ENCODE measurements at places on chromosomes 3 and 15. TPM values are rescaled to one million over a fixed set of nuclear protein-coding genes. Genes with fewer than 3 reads are reported as not detected.

The MINAR1 gene
- 4.6 TPM for total RNA-seq

The P2RY1 gene
- total RNA-seq = 4.9 TPM

The CFAP92 gene
- 8.5 TPM for total RNA-seq

The CLDN18 gene
- total RNA-seq = not detected

The DCLK3 gene
- 0.93 TPM for total RNA-seq

The FGF7 gene
- 0.50 TPM for total RNA-seq

The GANC gene
- 42.6 TPM for total RNA-seq

The ATP10A gene
- 6.1 TPM for total RNA-seq

The BOC gene
- total RNA-seq = 14.8 TPM

The CEMIP gene
- 27.9 TPM for total RNA-seq

The PLSCR2 gene
- total RNA-seq = not detected

The DAZL gene
- not detected for total RNA-seq

The NIPA2 gene
- 39.2 TPM for total RNA-seq

The SERPINI2 gene
- 3.4 TPM for total RNA-seq

The NME9 gene
- total RNA-seq = 15.4 TPM

The OR5AC2 gene
- not detected for total RNA-seq

The GJD2 gene
- 4.7 TPM for total RNA-seq

DNA sequence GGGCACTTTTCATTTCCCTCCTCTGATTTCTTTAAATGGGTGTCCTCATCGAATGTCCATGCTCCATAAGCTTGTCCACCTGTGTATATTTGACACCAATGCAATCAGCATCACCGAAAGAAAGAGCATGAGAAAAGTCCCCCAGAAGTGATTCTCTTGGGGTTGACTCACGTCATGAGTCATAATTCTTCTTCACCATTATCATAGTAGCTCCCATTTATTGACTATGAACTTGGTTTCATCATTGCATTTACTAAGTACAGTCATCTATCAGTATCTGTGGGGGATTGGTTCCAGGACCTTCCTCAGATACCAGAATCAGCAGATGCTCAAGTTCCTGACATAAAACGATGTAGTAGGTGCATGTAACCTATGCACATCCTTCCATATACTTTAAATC lies 372.5 kb upstream of the CFAP20DC start:
- no peak for DNase-seq

DNA sequence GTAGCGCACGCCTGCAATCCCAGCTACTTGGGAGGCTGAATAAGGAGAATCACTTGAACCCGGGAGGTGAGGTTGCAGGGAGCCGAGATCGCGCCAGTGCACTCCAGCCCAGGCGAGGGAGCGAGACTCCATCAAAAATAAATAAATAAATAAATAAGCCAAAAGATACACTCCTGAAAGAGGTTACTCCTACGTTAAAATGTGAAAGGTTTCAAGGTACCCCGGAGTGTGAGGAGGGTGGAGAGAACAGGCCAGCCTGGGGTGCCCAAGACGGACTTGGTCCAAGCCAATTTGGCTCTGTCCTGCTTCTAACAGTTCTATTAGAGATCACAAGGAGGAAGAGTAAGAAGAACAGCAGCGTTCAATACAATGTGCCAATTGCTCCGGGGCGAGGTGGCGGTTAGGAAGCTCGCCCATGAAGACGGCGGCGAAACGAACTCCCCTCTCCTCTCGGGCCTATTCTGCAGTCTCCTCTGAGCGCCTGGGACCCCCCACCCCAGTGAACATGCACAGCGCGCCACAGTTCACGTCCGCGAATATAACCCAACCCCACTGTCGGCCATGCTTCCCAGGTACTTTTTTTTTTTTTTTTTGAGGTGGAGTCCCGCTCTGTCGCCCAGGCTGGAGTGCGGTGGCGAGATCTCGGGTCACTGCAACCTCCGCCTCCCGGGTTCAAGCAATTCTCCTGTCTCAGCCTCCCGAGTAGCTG lies 942 bp downstream of the ELP6 start:
- peak; percentile 31 for DNase-seq

DNA sequence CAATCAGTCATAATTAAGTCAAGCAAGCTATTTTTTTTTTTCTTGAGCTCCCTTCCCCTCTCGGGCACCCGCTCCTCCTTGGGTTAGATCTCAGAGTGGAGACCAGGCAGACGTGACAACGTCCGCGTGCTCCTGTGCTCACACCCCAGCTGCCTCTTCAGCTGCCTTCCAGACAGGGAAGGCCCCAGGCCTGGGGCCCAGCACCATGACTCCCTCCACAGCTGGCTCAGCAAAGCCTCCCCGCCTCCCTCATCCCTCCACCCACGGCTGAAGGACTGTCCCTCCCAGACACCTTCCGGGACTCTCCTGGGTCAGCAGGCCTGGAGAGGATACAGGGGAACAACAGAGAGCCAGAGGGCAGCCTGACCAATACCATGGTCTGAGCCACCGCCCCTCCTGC lies 87.9 kb upstream of the LINGO1 start:
- no peak for DNase-seq

- DNase-seq = no peak
Measured at GRCh38 chr15:29690765-29691475, 131.3 kb downstream of the TJP1 start.

- peak; percentile 74 for DNase-seq
Measured at GRCh38 chr15:89760303-89761008, 9.4 kb upstream of the MESP1 start.

- DNase-seq = no peak
Measured at GRCh38 chr15:56086566-56086965, 93.2 kb upstream of the NEDD4 start.

DNA sequence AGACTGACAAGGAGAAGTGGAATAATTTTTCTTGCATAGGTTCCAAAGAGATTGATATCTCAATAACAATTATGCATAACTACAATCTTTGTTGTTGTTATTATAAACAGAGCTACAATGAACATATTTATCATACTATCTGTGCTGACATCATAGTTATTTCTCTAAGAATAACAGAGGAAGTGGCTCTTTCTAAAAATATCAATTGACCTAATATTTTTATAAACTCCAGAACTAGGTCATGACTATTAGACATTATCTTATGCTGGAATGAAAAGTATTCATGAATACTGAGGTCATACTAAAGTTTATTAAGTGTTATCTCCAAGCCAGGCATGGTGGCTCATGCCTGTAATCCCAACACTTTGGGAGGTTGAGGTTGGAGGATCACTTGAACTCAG lies 114.1 kb downstream of the DCLK3 start:
- no peak for DNase-seq

DNA sequence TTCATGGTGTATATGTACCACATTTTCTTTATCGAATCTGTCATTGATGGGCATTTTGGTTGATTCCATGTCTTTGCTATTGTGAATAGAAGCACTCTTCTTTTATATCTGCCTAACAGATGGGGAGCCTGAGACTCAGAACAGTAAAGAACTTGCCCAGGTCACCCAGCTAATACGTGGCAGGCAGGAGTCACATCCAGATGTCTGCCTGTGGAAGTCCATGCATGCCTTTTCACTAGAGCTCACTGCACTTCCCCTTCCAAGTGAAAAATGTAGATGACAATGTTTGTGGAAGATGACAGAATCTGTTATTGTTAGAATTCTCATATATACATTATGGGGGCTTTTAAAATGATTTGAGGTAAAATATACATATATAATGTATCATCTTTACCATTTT lies 165.0 kb downstream of the PDZRN3 start:
- no peak for DNase-seq

DNA sequence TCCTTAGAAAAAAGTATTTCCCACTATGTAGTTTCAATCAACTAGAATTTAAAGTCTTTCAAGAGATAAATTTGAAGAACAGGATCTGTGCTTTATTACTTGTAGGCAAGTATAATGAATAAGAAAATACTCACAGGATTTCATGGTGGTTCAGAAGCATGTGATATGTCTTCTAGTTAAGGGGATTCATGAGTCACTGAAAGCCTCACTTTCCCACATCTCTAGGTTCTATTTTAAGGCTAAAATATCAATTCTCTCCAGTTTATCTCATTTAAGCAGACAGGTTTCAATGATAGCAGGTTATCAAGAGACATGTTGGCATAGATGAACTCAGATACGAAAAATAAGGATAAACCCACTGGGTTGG lies 437.8 kb upstream of the BCHE start:
- no peak for DNase-seq

DNA sequence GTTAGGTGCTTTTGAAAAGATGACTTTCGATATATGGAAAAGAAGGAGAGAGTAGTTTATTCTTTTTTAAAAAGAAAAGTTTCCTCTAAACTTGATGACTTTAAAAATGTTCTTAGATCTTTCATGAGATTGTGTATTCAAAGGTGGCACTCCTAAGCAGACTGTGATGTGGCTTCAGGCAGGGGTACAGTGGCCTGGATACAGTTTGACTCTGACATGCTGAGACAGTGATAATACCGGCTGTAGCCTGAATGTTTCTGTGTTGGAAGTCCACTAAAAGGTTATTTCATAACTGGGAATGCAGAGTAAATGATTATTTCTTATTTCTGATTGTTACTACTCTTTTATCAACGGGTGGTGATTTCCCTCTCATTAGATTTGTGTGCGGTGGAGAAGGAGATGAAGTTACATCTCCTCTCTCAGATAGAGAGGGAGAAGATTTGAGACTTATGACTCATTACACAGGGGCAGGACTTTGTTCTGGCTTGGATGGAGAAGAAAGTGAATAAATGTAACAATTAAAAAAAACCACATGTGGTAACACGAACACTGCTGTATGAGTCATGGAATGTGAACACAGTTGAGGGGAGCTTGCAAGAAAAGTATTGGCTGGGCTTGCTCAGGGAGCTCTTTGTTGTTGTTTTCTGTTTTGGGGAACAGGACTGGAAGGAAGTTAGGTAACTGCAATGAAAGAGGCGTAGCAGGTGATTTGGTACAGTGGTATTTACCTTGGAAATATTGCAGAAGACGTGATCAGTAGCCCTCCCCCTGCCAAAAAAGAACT lies 21.6 kb downstream of the SPTSSB start:
- no peak for DNase-seq

DNA sequence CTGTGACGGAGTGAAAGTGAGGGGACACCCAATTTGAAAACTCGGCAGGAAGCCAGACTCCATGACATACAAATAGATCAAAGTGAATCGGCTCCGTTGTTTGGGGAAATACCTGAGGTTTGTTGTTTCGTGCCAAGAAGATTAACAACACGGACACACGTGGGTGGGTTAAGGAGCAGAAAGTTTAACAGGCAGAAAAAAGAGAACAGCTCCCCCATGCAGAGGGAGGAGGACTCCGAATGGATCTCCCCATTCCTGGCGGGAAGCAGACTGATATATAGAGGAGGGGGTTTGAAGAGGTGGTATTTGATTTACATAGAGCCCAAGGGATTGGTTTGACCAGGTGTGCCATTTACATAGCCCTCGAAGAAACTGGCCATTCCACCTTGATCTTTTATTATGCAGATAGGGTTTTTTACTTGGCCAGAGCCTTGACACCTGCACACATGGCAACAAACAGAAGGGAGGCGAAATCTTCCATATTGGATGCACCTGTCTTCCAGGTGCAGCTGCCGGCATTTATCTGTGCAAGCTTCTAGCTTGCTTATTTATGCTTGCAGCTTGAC lies 4.8 kb upstream of the SACM1L start:
- DNase-seq = no peak

DNA sequence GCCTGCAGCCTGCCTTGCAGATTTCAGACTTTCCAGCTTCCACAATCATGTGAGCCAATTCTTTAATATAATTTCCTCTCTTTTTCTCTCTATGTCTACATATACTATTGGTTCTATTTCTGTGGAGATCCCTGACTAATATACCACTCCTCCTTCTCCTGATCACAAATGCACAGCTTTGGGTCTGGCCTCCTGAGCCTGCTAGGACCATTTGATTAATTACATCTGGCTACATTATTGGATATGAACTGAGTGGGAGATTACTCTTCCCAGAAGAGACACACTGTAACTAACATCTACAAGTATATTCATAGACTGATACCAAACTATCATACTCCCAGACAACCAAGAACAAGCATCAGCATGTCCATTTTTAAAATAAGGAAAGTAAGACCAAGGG lies 188.9 kb upstream of the LMCD1 start:
- no peak for DNase-seq

- no peak for DNase-seq
Measured at GRCh38 chr15:41020829-41021228, 67.6 kb downstream of the CHAC1 start.

GRCh38 chr15:41934843-41935242 lies 37.5 kb downstream of the EHD4 start:
- no peak for DNase-seq

DNA sequence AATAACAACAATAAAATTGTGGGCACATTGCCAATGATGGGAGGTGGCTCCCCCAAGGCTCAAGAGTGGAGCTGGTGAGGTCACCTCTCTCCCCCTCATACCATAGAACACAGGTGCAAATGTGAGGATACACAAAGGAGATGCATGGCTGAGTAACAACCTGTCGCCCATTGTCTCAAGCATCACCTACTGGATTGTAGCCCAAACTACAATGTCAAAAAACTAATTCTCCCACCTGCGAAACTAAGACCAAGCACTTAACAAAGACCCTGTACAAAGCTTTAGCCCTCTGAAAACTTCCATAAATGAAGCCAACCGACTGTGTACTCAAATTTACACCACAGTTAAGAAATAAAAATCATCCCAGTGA lies 50.4 kb upstream of the IGSF11 start:
- DNase-seq = no peak

DNA sequence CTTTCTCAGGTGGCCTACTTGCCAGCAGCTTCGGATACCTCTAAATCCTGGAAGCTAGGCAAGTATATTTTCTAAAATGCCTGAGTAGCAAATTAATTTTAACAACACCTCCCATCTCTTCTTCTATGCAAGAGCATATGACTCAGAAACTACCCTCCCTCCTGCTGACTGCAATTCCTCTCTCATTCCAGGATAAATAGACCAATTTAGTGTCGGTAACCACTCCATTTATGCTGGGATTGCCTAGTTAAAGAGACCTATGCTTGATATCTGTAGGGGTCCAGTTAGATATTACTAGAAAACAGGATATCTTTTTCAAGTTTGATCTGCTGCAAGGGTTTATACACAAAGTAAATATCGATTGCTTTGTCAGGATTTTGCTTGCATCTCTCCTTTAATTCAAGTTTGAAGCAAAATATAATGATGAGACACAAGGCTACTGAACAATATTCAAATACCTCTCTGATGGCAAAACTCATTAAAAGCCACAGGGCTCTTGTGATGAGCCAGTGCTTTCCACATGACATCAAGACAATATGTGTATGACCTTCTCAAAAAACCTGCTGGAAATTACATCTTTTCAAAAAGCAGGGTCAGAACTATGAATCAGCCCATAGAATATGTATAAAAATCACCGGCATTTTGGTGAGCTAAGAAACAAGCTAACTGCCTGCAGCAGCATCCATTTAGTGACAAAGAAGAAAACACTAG lies 491.6 kb upstream of the NECTIN3 start:
- DNase-seq = no peak
